ENCODE measurements at places on chromosomes 11 and 22.

DNA sequence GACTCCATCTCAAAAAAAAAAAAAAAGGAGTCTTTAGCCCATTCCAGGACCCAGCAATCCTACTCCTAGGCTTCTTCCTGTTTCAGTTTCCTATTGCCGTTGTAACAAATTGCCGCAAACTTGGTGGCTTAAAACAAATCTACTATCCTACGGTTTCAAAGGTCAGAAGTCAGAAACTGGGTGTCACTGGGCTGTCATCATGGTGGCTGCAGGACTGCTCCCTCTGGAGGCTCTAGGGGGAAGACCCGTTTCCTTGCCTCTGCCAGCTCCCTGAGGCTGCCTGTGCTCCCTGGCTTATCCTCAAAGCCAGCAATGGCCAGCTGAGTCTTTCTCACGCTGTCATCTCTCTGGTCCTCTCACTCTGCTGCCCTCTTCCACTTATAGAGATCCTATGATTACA lies 8.7 kb upstream of the DAGLA start:
- DNase-seq: no peak

DNA sequence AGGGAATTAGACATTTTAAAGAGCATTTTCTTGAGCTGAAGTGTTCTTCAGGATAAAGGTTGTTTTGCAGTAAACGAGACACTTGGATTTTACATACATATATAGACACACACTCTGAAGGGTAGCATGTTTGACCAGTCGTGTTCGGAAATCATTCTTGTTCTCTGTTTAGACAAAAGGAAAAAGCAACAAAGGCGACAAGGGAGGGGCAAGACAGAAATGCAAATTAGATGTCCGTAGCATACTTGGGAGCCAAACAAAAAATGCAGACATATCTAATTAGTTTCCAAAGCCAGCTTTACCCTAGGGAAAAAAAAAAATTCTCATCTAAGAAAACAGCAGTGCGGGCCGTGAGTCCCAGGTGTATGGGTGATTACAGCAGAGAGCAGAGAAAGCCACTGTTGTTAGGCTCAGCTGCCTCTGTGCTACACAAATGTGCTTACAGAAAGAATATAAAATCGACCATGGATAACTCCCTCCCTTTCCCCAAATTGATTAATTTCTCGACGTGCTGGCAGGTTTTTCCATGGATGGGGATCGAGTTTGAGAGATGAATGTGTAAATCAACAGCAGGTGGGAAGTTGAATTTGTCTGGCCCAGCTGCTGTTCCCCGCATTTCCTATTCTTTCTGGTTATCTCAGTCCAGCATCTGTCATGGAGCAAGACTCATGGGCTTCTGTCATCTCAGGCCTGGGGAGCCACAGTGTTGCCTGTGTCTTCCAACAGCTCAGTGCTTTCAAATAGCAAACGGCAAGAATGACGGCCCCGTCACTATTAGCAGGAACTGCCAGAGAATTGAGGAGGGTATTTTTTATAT lies 176.5 kb upstream of the TTC12 start:
- no peak for DNase-seq

DNA sequence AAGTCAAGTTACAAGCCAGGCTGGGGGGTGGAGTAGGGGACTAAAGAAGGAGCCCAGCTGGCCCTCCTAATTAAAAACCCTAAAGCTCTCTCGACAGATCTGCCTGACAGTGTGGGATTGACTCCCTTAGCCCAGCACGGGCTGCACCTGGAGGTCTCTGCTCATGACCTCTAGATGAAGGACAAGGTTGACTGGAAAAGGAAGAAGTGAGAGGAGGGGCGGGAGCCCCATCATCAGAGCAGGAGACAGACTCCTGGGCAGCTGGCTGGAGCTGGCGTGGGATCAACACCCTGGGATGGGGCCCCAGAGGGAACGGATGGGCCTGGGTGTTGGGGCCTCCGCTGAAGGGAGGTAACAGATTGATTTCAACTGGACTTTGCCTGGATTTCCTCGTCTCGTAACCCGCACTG lies 46.1 kb downstream of the RPUSD4 start:
- DNase-seq: no peak

GRCh38 chr11:56522008-56522407 lies 21.0 kb downstream of the OR5M11 start:
- DNase-seq: no peak

DNA sequence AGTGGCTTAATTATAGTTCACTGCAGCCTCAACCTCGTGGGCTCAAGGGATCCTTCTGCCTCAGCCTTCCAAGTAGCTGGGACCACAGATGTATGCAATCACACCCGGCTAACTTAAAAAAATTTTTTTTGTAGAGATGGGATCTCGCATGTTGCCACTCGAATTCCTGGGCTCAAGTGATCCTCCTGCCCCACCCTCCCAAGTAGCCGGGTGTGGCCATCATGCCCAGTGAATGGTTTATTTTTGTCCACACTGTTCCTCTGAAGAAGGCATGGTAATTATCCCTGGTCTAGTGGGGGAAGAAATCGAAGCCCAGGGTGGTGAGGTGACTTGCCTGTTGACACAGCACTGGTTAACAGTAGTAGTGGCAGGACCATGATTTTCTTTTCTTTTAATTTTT lies 1.9 kb downstream of the SAC3D1 start:
- no peak for DNase-seq

DNA sequence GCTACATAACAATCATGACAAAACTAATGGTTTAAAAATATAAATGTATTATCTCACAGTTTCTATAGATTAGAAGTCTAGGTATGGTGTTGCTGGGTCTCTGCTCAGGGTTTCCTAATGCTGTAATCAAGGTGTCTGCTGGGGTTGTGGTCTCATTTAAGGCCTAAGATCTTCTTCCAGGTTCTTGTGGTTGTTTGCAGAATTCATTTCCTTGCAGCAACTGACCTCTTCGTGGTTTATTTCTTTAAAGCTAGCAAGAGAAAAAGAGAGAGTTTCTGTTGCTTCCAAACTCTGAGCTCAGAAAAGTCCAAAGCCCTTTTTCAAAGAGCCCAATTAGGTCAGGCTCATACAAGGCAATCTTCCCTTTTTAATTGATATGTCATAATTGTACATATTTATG lies 452.7 kb upstream of the CCDC179 start:
- no peak for DNase-seq

GRCh38 chr11:39628311-39628710 lies 1831.1 kb downstream of the LRRC4C start:
- DNase-seq: no peak

DNA sequence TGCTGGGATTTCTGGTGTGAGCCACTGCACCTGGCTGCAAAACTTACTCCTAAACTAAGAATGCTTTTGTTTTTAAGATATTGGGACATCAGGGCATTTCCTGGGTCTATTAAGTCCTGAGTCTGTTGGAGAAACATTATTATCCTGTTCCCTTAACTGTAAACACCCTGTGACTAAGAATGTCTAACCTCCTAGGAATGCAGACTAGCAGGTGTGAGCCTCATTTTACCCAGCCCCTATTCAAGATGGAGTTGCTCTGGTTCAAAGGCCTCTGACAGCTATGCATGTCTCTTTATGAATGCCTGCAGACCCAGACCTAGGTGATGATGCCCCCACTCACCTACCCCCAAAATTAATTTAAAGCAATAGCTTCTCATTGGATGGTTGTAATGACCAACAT lies 46.2 kb downstream of the DEPDC5 start:
- DNase-seq: no peak

- DNase-seq: no peak
Measured at GRCh38 chr11:31651822-31652221, 142.3 kb downstream of the ELP4 start.

DNA sequence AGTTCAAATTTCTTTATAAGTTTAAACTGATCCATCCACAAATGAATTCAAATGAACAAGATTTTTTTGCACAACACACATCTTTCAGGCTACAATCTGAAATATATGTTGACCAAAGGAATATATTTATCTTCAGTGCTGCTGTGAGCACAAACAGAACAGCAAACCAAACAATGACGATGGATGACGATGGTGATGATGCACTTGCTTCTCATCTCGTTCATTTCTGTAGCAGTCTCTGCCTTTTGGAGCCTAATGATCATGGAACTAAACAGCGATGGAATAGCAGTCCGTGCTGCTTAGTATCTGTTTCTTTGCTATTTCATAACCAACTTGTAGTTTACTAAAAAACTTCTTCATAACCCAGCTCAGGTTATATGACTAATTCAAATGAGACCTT lies 220.7 kb upstream of the BLID start:
- DNase-seq: no peak
